ENCODE measurements at places on chromosomes 16 and 17.

- no peak overlapping the region for H3K27ac ChIP-seq
- H3K4me1 ChIP-seq = no peaks in the 10 kb centered on the region
- no peak overlapping the region for H3K4me3 ChIP-seq
- no peaks in the 10 kb centered on the region for H3K27me3 ChIP-seq
Measured at GRCh38 chr16:12732600-12732999, 71.1 kb downstream of the CPPED1 start.

- peaks cover 9% of the 10 kb centered on the region for H3K4me1 ChIP-seq
- H3K27me3 ChIP-seq = no peaks in the 10 kb centered on the region
- no peak overlapping the region for H3K4me3 ChIP-seq
- no peak overlapping the region for H3K27ac ChIP-seq
Measured at GRCh38 chr16:7548796-7549318, 216.2 kb downstream of the RBFOX1 start.

GRCh38 chr17:45780921-45781320, 3.2 kb upstream of the CRHR1 start:
- no peak overlapping the region for H3K4me3 ChIP-seq
- H3K36me3 ChIP-seq = no peaks in the 10 kb centered on the region
- H3K4me1 ChIP-seq = peaks cover 4% of the 10 kb centered on the region
- H3K27ac ChIP-seq = no peak overlapping the region

GRCh38 chr17:72477491-72477890, 356.7 kb downstream of the SOX9 start:
- H3K4me3 ChIP-seq = no peak overlapping the region
- peaks cover 5% of the 10 kb centered on the region for H3K36me3 ChIP-seq
- H3K27me3 ChIP-seq = no peaks in the 10 kb centered on the region

DNA sequence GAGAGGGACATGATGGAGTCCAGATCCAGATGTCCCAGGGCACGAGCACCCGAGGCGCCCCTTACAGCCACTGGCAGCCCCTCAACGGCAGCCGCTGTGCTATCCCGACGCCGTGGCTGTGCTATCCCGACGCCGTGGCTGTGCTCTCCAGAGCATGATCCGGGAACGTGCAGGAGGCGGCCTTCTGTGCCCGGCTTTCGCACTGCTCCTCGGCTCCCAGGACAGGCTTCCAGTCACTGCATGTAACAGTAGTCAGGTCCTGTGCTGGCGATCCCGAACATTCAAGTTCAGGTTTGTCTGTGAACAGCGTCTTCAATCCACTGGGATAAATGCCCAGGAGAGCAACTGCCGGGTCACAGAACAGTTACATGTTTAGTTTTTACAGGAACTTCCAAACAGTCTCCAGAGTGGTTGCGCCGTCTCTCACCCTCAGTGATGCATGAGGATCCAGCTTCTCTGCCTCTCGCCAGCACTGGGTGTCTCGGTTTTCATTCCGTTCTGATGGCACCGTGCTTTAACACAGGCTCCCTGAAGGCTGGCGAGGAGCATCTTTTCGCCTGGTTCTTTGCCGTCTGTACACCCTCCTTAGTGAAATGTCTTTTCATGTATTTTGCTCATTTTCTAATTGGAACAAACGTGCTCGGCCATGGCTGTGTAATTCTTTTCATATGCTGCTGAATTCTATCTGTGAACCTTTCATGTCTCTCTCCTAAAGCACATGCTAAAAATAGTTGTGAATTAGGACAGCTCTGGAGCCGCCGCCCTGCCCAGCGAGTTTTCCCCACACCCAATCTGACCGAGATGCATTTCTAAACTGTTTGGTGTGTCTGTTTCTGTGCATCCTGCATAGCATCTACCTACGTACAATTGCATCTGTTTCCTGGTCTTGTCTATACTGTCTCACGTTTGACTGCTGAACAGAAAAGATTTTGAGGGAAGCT, 72.6 kb upstream of the METRNL start:
- peak overlapping the region; percentile 73 for H3K27ac ChIP-seq
- H3K4me3 ChIP-seq = no peak overlapping the region
- H3K27me3 ChIP-seq = no peaks in the 10 kb centered on the region
- no peak for DNase-seq
- peaks cover 4% of the 10 kb centered on the region for H3K4me1 ChIP-seq

GRCh38 chr17:82092995-82093751, 4.9 kb downstream of the FASN start:
- H3K4me1 ChIP-seq = peaks cover 1% of the 10 kb centered on the region
- H3K4me3 ChIP-seq = no peak overlapping the region
- DNase-seq = no peak

- H3K4me3 ChIP-seq = no peak overlapping the region
- H3K36me3 ChIP-seq = no peaks in the 10 kb centered on the region
- no peak for DNase-seq
- peaks cover 6% of the 10 kb centered on the region for H3K27me3 ChIP-seq
- no peak overlapping the region for H3K27ac ChIP-seq
- peaks cover 14% of the 10 kb centered on the region for H3K4me1 ChIP-seq
Measured at GRCh38 chr17:71983828-71984227, 137.0 kb upstream of the SOX9 start.

GRCh38 chr17:43548689-43549379, 2.7 kb upstream of the ETV4 start:
- peak overlapping the region; percentile 47 for H3K27ac ChIP-seq
- no peak for DNase-seq

- H3K27ac ChIP-seq = no peak overlapping the region
- no peaks in the 10 kb centered on the region for H3K36me3 ChIP-seq
Measured at GRCh38 chr17:10046786-10047785, 142.0 kb upstream of the RCVRN start.

GRCh38 chr17:31859487-31860008, 504 bp upstream of the COPRS start:
- H3K4me1 ChIP-seq = peaks cover 18% of the 10 kb centered on the region
- H3K4me3 ChIP-seq = peak overlapping the region; percentile 72
- H3K36me3 ChIP-seq = peaks cover 9% of the 10 kb centered on the region
- peak overlapping the region; percentile 67 for H3K27ac ChIP-seq

DNA sequence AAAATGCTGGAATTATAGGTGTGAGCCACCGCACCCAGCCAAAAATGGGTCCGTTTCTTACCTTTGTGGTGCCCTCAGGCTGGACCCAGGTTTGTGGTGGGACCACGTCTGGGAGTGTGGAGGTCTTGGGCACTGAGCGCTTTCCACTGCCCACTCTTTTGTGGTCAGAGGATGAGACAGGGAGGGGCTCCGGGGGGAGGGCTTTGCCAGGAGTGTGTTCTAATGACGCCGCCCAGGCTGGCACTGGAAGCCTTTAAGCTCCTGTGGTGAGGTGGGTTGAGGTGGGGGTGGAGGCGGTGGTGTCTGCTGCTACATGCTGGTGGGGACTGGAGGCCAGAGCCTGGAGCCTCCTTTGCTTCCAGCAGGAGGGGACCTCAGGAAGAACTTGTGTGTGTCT, 12.8 kb upstream of the ADCY7 start:
- H3K36me3 ChIP-seq = no peaks in the 10 kb centered on the region
- H3K27me3 ChIP-seq = no peaks in the 10 kb centered on the region
- peaks cover 5% of the 10 kb centered on the region for H3K4me1 ChIP-seq
- no peak overlapping the region for H3K4me3 ChIP-seq

DNA sequence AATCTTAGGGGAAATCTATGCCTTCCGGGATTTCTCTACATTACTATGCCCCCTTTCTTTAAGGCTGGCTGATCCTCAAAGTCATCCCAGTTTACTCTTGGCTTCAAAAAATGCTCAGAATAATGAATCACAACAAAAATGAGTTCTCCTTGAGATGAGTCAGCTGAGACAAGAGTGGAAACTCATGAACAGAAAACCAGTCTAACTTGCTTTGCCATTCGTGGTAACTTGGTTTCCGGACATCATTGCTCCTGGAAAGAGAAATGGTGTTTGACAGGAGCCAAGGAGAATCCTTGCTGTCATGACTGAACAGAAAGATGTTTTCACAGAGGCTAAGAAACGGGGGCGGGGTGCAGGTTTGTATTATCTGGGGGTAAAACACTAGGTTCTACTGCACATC, 435.6 kb upstream of the DYNLRB2 start:
- no peak overlapping the region for H3K4me3 ChIP-seq
- no peak overlapping the region for H3K27ac ChIP-seq
- DNase-seq = no peak
- H3K36me3 ChIP-seq = no peaks in the 10 kb centered on the region
- H3K4me1 ChIP-seq = peaks cover 5% of the 10 kb centered on the region

- no peak for DNase-seq
- peak overlapping the region; percentile 88 for H3K4me3 ChIP-seq
- H3K27ac ChIP-seq = peak overlapping the region; percentile 93
Measured at GRCh38 chr16:31458073-31458843, 1.0 kb upstream of the ARMC5 start.

DNA sequence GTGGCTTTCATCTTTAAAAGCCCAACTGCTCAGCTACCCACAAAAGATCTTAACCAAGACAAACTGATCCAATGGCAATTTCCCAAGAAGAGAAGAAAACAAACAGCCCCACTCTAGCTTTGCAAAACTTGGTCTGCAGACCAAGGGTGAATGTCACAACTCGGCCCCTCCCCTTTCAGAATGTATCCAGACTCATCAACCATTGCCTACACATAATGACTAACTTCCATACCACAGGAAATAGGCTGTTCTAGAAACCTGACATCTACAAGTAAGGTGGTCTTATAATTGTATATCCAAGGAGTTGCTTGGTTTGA, 16.0 kb downstream of the DCUN1D3 start:
- H3K27ac ChIP-seq = no peak overlapping the region
- no peak overlapping the region for H3K4me3 ChIP-seq
- H3K27me3 ChIP-seq = no peaks in the 10 kb centered on the region
- peaks cover 37% of the 10 kb centered on the region for H3K4me1 ChIP-seq
- H3K36me3 ChIP-seq = peaks cover 5% of the 10 kb centered on the region
- no peak for DNase-seq

GRCh38 chr16:76661691-76662235, 384.6 kb downstream of the CNTNAP4 start:
- no peaks in the 10 kb centered on the region for H3K27me3 ChIP-seq
- no peak overlapping the region for H3K27ac ChIP-seq
- no peak for DNase-seq
- peaks cover 16% of the 10 kb centered on the region for H3K4me1 ChIP-seq
- H3K4me3 ChIP-seq = no peak overlapping the region
- H3K36me3 ChIP-seq = no peaks in the 10 kb centered on the region

GRCh38 chr16:4617880-4618279, 3.2 kb upstream of the UBALD1 start:
- H3K27me3 ChIP-seq = no peaks in the 10 kb centered on the region
- H3K4me1 ChIP-seq = peaks cover 27% of the 10 kb centered on the region
- no peaks in the 10 kb centered on the region for H3K36me3 ChIP-seq
- H3K27ac ChIP-seq = peak overlapping the region; percentile 100
- peak overlapping the region; percentile 85 for H3K4me3 ChIP-seq
- no peak for DNase-seq

GRCh38 chr17:70096861-70097260, 21.8 kb downstream of the KCNJ16 start:
- H3K27ac ChIP-seq = no peak overlapping the region
- H3K4me3 ChIP-seq = no peak overlapping the region
- no peak for DNase-seq
- no peaks in the 10 kb centered on the region for H3K27me3 ChIP-seq
- H3K4me1 ChIP-seq = peaks cover 9% of the 10 kb centered on the region
- peaks cover 4% of the 10 kb centered on the region for H3K36me3 ChIP-seq

- H3K4me3 ChIP-seq = no peak overlapping the region
- H3K27ac ChIP-seq = no peak overlapping the region
- DNase-seq = no peak
- H3K4me1 ChIP-seq = peaks cover 7% of the 10 kb centered on the region
- H3K36me3 ChIP-seq = no peaks in the 10 kb centered on the region
Measured at GRCh38 chr17:64016231-64016784, 4.1 kb downstream of the ICAM2 start.

GRCh38 chr17:5220074-5220473, 14.6 kb downstream of the SCIMP start:
- no peaks in the 10 kb centered on the region for H3K27me3 ChIP-seq
- H3K4me1 ChIP-seq = no peaks in the 10 kb centered on the region
- H3K36me3 ChIP-seq = peaks cover 12% of the 10 kb centered on the region
- no peak overlapping the region for H3K4me3 ChIP-seq

- DNase-seq = no peak
- no peaks in the 10 kb centered on the region for H3K27me3 ChIP-seq
- peaks cover 7% of the 10 kb centered on the region for H3K4me1 ChIP-seq
- H3K4me3 ChIP-seq = no peak overlapping the region
Measured at GRCh38 chr16:19513377-19514053, 8.4 kb downstream of the GDE1 start.

DNA sequence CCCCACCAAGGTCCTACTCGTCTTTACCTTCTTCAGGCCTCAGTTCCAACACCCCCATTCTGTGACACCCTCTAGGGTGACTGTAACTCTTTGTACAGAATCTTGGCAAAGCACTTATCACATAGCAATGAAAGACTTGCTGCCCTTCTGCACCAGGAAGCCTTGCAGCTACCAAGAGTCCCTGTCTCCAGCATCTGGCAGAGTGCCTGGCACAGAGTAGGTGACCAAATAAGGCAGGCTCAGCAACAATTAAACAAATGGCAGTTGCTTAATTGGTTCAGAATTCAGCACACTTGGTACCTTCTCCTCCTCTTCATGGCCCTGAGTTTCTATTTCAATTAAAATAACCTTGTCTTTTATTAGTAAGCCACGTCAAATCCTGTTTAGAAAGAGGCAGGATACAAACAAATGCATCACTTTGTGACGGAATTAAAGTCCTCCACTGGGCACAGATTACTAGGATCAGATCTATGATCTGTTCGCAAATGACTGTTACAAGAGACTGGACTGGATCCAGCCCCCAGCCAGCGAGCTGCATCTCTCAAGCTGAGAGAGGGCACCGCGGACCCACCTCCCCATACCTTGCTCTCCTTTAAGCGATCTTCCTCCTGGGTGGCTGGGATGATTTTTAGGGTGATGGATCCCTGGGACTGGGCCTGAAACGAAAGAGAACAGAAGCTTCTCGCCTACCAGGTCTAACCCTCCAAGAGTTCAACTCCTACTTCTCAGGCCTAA, 9.4 kb downstream of the MPP3 start:
- no peak for DNase-seq
- no peak overlapping the region for H3K27ac ChIP-seq
- H3K4me1 ChIP-seq = no peaks in the 10 kb centered on the region
- no peaks in the 10 kb centered on the region for H3K27me3 ChIP-seq
- no peak overlapping the region for H3K4me3 ChIP-seq

- no peak overlapping the region for H3K4me3 ChIP-seq
- no peaks in the 10 kb centered on the region for H3K36me3 ChIP-seq
- H3K4me1 ChIP-seq = no peaks in the 10 kb centered on the region
- no peak overlapping the region for H3K27ac ChIP-seq
- peaks cover 6% of the 10 kb centered on the region for H3K27me3 ChIP-seq
- no peak for DNase-seq
Measured at GRCh38 chr17:16932611-16933010, 39.3 kb downstream of the TNFRSF13B start.

GRCh38 chr17:70629902-70630301, 460.6 kb downstream of the KCNJ2 start:
- H3K36me3 ChIP-seq = no peaks in the 10 kb centered on the region
- no peak for DNase-seq
- no peak overlapping the region for H3K4me3 ChIP-seq
- H3K27me3 ChIP-seq = no peaks in the 10 kb centered on the region

DNA sequence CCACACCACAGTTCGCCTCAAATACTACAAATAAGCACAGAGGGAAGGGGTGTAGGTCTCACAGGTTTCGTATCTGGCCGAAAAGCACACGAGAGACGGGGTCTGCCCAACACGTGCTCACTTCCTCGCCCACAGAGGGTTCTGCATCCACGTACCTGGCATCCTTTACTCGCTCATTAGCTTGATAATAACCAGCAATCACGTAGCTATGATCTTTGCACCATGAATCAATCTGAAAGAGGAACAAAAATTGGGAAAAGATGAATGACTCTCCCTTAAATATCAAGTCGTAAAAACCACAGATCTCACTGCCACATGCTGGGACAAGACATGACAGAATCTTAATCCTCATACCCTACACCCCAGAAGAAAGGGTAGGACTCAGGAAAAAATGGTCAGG, 10.5 kb downstream of the EMC8 start:
- no peak for DNase-seq
- H3K27me3 ChIP-seq = no peaks in the 10 kb centered on the region
- H3K36me3 ChIP-seq = peaks cover 30% of the 10 kb centered on the region
- H3K27ac ChIP-seq = no peak overlapping the region
- no peaks in the 10 kb centered on the region for H3K4me1 ChIP-seq

Measured in progenitor cell of endocrine pancreas (in vitro differentiated cells).